ENCODE measurements at places on chromosomes 3 and 15.

- no peak for DNase-seq
These were observed 2.1 kb downstream of the ABHD10 start for GRCh38 chr3:111980716-111981456.

DNA sequence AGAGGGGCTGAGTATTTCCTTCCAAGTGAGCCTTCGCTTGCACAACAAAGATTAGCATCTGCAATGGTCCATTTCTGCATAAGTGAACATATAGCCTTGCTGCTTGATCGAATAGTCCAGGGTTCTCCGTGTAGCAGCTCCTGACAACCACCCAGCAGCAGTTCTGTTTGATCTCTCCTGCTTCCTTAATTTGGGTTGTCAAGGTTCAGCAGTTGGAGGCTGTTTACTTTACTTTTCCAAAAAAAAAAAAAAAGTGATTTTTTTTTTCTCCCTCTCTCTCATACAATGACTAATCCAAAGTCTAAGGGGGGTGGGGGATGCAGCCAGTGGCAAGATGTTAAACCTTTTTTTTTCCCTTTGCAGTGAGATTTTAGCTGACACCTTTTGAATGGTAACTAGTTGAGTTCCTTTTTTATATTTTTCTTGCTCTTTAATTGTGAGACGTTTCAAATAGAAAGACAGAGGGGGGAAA lies 3.6 kb downstream of the FOXP1 start:
- no peak for DNase-seq

GRCh38 chr15:52783191-52783829 lies 6.8 kb downstream of the ONECUT1 start:
- DNase-seq = no peak

DNA sequence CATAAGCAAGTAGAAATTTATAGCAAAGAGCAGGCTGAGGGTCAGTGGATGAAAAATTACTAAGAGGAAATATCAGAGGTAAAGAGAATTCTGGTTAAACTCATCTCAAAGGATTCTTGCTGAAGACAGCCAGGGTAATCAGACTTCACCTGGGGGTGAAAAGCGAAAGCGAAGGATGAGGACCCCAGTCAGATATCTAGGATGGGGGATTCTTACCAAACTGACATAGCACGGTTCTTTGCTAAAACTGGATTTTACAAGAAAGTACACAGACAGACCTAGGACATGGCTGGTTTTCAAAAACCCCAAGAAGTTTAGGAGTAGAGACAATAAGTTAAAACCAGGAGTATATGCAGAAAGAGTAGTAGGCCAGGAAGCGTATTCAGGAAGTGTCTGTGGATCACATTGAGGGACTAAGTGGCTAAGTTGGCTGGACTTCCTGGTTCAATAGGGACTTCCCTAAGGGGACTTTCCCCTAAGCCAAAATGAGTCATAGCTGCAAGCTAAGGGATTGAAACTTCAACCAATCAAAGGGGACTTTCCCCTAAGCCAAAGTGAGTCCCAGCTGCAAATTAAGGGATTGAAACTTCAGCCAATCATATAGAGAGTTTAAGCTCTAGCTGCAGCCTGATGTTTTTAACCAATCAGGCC lies 2.4 kb upstream of the CFAP91 start:
- DNase-seq = peak; percentile 7

DNA sequence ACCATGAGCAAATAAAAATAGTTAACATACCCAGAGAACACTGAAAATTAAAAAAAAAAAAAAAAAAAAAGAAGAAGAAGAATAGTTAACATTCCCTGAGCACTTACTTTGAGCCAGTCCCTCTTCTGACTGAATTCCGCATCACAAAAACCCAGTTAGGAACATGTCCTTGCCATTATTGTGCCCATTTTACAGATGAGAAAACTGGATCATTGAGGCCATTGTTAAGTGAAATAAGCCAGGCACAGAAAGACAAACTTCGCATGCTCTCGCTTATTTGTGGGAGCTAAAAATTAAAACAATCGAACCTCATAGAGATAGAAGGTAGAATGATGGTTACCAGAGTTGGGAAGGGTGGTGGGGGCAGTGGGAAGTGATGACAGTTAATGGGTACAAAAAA lies 119.5 kb downstream of the FGF12 start:
- no peak for DNase-seq

- no peak for DNase-seq
These were observed 32.1 kb downstream of the FAM174B start for GRCh38 chr15:92623435-92623834.

DNA sequence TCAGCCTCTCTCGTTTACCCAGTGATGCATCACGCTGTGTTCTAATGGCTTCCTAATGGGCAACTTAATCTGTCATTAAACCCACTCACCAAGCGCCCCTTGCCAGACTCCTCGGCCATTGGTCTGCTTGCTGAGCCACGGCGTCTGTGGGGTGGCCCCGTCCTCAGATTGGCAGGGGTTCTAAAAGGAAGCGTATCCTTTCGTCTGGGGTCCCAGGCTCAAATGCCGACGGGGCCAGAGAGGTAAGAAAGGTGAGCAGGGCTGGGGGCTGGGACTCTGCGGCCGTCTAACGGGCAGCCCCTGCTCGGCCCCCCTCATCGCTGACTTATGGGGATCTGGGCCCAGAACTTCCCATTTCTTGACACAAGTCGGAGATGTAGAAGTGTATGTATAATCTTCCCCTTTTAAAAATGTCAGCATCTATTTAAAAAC lies 315.1 kb upstream of the PROK2 start:
- no peak for DNase-seq

DNA sequence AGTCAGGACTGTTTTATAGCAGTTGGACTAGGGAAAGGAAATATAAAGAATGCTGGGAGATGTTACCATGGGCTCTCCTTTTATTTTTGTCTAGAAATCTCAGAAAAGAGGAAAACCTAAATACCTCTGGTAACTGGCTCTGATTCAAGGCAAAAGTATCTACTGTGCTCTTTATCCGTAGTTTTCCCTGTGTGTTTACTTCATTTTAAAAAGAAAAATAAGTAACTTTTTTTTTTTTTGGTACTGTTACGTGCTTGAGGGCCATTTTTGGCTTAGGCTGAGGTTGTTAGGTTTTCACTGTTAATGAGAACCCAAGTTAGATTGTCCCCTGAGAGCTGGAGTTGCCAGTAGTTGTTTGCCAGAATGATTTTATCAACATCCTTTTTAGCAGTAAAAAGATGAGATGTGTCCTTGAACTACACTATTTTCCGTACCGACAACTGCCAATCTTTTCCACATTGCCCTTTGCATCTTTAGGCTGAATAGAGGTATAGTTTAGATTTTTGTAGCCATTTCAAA lies 35.8 kb downstream of the IQGAP1 start:
- no peak for DNase-seq

- no peak for DNase-seq
These were observed 55.5 kb downstream of the DLG1 start for GRCh38 chr3:197242784-197243432.

GRCh38 chr3:195847055-195847950 lies 35.6 kb upstream of the MUC4 start:
- DNase-seq = no peak

GRCh38 chr3:184334470-184335158 lies 2.8 kb upstream of the FAM131A start:
- DNase-seq = peak; percentile 39

GRCh38 chr15:35460616-35461015 lies 85.3 kb downstream of the DPH6 start:
- DNase-seq = no peak

GRCh38 chr15:91456251-91456718 lies 356.2 kb downstream of the SV2B start:
- DNase-seq = peak; percentile 78

GRCh38 chr15:89632563-89633430 lies 22.5 kb downstream of the KIF7 start:
- no peak for DNase-seq

- DNase-seq = no peak
These were observed 30.3 kb downstream of the SETD2 start for GRCh38 chr3:47133641-47134040.

- no peak for DNase-seq
These were observed 138.3 kb downstream of the LRIG1 start for GRCh38 chr3:66362541-66362941.

DNA sequence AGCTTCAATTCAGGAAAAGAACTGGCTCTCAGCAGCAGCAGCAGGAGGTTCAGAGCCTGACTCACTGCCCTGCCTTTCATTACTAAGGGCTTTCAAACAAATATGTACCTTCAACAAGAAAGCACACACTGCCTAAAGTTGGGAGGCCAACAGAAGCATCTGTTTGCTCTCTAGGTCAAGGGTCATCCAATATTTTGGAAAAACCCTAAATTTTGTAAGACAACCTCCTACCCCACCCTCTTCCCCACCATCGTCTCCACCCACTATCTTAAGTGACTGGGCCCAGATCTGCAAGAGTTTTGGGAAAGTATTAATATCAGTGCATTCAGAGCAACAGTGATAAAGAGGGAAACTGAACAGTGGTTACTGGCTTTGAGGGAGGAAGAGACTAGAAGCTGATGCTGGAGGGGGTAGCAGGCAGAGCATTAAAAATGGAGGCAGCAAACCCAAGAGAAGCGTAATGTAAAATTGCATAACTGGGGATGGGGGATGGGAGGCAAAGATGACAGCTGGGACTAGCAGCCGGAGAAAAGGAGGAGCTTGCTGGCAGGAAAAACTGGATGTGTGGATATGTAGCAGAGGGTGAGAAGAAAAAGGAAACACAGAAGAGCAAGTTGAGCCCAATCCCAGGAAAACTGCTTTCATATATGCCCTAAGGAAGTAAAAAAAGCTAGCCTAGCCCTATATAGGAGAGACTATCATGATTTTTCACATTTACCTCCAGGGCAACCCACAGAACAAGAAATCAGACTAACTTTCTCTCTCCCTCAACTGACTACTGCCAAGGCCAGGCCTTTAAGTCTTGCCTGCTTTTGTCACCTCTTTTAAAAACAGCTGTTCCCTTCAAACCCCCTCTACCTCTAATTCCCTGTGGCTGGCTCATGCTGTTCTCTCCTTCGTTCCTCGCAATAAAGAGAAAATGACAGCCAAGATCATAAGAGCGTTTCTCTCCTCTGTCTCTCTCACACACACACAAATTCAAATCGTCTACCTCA lies 31.4 kb downstream of the NPTN start:
- DNase-seq = peak; percentile 5

DNA sequence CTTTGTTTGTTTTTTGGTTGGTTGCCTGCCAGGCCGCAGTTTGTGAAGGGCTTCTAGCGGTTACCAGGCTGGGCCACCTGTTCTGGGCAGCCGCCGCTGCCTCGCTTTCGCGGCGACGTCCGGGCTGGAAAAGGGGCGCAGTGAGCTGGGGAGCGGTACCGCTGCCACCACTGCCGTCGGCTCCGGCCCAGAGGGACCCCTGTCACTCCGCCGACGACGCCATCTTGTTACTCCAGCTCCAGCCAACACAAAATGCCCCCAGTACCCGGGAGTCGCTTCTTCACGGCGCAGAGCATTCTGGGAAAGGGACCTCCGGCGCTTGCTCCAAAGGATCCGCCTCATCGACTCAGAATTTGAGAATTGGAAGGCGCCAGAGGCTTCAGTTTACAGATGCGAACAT lies 238.8 kb downstream of the CDIN1 start:
- DNase-seq = no peak

DNA sequence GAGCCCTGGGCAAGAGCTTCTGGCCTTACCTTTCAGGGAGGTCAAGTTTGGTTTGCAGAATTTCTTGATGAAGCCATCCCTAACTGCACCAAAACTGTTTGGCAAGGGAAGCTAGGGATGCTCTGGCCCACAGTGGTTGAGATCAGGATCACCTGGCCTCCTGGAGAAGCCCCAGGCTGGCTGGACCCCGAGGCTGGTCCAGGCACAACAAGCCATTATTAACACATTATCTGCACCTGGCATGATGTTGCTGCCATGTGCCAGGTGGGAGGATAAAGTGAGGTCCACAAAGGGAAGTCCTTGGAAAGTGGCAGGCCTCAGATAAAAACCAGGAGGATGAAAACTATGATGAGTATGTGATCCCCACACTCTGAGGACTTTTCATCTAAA lies 35.9 kb upstream of the DUSP7 start:
- no peak for DNase-seq

- no peak for DNase-seq
These were observed 783.3 kb downstream of the ZPLD1 start for GRCh38 chr3:103218146-103218545.

DNA sequence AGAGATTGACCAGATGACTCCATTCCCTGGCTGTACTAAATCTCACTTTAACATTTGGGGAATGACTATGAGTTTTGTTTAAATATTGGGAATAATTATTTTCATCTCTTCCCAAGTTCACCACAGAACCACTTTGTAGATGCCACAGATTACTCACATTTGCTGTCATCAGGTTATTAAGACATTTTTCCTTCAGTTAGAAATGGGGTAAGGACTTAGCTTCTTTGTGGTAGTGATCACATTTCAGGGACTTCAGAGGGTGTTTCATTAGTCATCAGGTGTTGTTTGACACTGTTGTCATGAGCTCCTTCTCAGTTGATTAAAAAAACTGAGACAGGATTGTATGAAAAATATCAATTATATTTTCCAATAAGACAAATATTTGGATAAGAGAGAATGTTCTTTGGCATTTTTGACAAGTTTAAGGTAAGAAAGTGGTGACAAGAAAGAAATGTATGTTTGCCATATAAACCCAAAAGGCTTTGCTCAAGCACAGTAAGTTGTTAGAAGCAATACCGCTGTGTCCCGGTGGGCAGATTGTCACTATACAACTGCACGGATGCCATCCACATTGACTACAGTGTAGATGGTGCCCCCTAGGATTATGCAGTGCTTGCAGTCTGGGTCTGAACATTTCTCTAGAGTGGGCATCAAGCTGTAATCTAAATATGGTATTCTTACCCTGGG lies 22.3 kb downstream of the FBXL2 start:
- peak; percentile 29 for DNase-seq

- no peak for DNase-seq
These were observed 50.0 kb downstream of the AMOTL2 start for GRCh38 chr3:134323966-134324962.

Data from T1000 (cell line).